ENCODE measurements at places on chromosomes 11 and 22.

- no peak for DNase-seq
Observed at GRCh38 chr11:102824556-102824955, 18.9 kb downstream of the MMP3 start.

DNA sequence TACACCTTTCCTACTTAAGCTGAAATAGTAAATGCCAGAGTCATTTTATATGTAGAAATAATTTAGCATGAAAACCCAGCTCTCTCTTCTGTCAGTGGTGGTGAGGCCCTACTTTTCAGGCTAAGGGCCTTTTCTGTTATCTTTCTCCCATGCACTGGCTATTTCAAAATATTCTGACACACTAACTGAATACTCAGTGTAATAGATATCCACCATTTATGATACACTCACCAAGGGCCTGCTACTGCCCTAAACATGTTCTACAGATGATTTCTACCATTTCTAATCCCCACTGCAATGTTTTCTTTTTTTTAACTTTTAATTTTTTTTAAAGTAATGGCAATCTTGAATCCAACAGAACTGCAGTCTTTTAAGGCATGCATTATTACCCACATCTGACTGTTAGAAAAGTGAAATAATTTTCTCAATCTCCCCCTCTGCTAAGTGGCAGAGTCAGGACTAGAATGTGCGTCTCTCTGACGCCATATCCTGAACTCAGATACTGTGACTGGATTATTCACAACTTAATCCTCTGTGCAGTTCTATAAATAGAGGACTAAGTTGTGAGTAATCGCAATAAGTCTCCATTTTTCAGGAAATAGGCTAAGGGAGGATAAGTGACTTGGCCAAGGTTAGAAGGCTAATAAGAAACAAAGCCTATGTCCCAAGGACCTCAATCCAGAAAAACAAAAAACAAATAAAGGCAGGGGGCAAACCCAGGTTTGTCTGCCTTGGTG lies 44.0 kb downstream of the GRAMD1B start:
- no peak for DNase-seq

- DNase-seq, result no peak
Observed at GRCh38 chr22:43828998-43829782, 17.1 kb upstream of the EFCAB6 start.

DNA sequence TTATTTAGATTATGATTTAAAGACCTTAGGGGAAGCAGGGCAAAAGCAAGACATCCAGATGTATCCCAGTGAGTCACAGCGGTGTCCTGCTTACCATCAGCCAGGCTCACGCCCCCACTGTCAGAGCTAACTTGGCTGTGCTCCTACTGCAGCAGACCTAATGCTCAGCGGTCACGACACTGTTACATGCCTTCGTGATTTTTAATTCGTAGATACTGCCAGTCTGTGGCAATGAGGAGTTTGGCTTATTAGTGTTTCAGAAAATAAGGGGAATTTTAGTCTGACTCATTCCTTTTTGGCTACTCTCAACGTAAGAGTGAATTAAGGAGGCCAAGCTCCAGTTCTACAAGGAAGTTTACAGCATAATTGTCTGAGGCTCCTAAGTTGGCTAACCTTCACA lies 22.7 kb downstream of the EFCAB6 start:
- DNase-seq, result no peak

GRCh38 chr22:36359470-36359996 lies 28.2 kb downstream of the MYH9 start:
- no peak for DNase-seq

DNA sequence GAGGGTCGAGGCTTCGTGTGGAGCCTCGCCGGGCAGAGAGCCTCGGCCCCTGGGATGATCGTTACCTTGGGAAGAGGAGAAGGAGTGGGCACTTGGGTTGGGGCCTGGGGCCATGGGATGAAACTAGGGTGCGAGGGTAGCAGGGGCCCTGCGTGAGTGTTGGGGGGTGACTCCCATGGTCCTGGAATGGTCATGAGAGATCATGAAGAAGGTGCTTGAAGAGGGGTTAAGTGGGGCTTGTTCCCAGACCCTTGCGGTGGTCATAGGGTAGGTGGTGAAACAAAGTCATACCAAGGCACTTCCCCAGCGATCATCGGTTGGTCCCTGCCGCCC lies 284 bp downstream of the CCS start:
- no peak for DNase-seq

GRCh38 chr11:95330302-95330701 lies 99.3 kb upstream of the SESN3 start:
- DNase-seq, result no peak
